ENCODE measurements at places on chromosomes 13 and 19.

DNA sequence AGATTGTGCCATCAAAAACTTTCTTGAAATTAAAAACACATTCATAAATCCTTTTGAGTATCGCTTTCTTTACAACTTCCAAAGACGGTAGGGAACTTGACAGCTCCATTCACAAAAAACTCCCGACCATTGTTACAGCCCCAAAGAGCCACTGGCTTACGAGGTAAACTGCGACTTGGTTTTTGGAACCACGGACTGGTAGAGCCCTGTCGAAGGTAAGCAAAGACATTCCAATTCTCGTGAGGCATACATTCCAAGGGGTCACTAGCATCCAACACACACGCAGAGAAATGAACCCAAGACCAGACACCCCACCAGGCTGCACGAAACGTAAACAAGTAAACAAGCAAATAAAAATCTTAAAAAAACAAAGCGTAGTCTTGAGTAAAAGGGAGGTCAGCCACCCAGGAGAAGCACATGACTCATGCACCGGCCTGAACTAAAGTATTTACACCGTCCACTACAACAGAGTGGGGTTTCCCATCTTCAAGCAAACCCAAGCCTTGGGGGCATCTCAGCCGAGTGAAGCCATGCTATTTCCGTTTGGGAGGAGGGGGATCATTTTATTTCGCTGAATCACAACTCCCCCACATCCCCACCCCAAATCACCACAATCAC is 1.4 kb downstream of the BRD4 start:
- peak; percentile 6 for DNase-seq

DNA sequence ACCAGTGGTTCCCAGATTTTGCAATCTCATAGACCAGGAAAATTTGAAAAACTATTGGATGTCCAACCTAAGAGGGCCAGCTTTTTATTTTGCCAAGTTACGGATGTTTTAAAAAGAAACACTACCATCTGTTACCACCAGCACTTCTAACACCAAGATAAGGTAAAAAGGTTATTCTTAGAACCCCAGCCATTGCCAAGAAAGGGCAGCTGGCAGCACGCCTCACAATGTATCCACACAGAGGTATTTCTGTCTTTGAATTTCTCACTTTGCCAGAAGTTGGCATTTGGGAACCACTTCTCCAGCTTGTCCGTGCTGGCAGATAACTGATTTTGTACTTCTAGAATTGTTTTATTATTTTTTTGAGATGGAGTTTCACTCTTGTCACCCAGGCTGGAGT is 28.7 kb downstream of the CAPN12 start:
- no peak for DNase-seq

DNA sequence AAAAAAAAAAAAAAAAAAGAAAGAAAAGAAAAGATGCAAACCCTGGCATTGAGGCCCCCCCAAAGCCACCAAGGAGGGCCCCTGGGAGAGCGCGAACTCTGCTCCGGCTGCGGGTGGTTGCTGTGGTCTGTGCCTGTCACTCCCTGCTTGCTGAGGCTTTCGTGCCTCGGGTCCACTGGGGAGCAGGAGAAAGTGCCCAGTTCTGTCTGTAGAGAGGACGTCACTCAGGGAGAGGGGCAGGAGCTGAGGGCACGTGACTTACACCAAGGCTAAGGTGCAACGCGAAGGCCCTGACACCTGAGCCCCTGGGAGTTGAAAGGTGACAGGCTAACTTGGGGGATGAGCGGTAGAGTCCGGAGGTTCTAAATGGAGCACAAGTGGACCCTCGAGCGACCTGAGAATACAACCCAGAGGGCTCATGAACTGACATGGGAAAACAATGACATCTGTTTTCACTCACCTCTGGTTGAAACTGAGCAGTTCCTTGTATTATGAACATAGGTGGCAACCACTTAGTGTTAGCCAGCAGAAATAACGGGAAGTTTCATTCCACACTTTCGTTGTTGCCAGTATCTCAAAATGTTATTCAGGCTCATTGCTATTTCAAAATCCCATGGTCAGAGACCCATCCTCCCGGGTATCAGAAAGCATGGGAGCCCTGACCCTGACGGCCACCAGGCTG is 69.2 kb upstream of the TM9SF2 start:
- no peak for DNase-seq

GRCh38 chr19:50702871-50703829 is 16.5 kb downstream of the SHANK1 start:
- DNase-seq = no peak

DNA sequence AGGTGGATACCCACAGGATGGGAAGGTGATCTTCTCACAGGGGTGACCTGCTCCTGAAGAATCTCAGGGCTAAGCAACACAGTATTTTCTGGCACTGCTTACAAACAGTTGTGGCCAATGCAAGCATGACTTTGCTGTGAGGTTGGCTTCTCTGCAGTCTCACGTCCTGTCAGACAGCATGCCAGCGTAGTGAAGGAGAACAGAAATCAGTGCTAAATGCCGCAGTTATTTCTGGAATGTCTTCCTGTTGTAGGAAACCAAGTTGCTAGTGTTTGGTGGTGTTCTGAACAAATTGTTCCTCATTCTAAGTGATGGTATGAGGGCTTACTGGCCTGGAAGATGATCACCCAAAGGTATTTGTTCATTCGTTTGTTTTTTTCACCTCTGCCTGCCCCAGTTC is 320.1 kb downstream of the MTUS2 start:
- DNase-seq = no peak

DNA sequence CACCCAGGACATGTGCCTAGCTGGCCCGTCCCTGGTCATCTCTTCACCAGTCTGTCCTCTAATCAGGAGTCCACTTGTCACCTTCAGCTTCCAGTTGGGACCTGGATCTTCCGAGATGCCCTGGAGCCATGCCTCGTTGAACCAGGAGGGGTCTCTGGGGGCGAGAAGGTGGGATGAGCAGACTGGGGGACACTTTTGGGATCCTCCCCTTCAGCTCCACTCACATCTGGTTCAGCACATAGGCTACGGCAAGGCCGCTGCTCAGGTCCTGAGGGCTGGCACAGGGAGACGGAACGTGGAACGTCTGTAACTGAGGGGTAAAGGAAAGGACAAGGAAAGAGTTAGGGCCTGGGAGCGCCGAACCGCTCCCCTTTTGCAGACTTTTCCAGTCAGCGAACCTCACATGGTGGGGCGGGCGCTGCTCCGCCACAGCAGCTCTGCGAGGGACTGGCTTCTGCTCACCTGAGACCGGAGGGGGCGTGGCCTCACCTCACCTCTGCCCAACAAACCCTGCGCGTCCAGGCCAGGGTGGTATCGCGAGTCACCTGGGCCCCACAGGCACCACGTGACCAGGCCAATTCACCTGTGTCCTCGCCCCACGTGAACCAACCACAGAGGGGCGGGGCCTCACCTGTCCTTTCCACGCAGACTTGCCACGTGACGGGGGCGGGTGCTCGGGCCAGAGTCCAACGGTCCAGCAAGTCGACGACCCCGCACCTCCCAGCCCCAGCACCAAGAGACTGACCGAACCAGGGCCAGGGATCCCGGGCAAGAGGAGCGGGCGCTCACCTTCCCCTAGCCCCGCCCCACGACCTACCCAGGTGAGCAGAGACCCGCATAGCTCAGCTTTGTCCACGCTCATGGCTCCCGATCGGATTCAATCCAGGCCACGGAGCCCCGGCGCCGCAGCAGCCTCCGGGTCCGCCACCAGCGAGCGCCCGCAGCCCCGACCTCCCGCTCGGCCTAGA is at the start of gene HOOK2:
HOOK2 (minus strand) TSS at position 965 of the 968 bp plus-strand sequence; CDS start at position 862, 103 bp downstream.
- DNase-seq = no peak

DNA sequence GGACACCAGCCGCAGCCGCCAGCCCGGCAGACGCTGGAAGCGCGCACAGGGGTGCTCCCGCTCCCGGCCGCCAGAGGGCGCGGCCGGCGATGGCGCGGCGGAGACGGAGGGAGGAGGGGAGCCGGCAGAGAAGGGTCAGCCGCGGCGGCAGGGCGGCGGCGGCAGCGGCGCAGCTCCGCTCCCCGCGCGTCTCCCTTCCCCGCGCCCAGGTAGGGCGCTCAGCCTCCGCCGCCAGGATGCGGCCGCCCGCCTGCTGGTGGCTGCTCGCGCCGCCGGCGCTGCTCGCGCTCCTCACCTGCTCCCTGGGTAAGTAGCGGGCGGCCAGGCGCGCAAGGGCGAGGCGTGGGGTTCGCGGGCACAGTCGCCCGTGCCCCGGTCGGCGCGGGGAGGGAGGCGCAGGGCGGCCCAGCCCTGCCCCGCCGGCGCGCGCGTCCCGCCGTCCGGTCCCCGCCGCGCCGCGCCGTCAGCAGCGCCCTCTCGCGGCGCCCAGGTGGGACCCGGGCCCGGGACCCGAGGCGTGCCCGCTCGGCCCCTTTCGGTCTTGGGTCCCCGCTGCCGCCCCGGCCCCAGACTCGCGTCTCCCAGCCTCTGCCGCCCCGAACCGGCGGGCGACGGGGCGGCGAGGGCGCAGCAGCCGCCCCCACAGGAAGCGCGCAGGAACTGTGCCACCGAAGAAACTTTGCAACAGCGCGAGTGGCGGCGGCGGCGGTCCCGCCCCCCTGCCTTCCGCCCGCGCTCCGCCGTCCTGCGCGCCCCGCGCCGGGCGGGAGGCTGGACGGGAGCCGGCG is at the start of gene B3GLCT:
B3GLCT (plus strand) TSS at position 127 of the 788 bp plus-strand sequence; CDS start at position 237, 110 bp downstream.
- DNase-seq = peak; percentile 36

- DNase-seq = no peak
Measured at GRCh38 chr13:79456656-79457365, 24.1 kb upstream of the NDFIP2 start.

DNA sequence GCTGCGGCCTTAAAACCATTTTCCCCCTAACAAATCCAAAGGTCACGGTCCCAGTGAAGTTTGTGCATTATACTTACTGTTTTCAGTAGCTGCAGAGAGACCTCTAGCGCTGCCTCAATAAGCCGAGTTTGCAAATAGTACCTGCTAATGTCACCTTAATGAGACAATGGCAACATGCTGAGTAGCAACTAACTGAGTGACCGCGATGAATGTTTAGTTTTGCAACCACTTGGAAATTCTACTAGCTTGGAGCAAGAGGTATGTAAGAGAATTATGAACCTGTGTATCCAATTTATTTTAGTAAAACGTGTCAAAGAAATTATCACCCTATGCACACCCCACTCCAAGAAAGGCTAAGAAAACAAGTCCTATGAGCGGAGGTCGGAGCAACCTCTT is 1.2 kb downstream of the KPNA3 start:
- peak; percentile 7 for DNase-seq

DNA sequence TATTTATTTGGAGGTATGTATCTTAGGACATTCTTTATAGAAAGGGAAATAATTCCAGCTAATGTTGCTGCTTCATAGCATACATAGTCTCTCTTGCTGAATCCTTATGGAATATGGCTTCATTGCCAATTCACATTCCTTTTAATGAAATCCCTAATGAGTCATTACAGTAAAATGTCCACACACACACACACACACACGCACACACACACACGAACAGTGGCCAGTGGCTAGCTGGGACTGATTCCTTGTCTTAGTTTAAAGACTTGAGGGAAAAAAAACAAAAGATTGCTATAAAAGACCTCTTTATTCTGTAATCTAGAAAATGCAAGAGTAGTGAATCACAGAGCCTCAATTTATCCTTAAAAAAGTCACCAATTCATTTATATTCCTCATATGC is 301.6 kb downstream of the SLITRK6 start:
- DNase-seq = no peak

DNA sequence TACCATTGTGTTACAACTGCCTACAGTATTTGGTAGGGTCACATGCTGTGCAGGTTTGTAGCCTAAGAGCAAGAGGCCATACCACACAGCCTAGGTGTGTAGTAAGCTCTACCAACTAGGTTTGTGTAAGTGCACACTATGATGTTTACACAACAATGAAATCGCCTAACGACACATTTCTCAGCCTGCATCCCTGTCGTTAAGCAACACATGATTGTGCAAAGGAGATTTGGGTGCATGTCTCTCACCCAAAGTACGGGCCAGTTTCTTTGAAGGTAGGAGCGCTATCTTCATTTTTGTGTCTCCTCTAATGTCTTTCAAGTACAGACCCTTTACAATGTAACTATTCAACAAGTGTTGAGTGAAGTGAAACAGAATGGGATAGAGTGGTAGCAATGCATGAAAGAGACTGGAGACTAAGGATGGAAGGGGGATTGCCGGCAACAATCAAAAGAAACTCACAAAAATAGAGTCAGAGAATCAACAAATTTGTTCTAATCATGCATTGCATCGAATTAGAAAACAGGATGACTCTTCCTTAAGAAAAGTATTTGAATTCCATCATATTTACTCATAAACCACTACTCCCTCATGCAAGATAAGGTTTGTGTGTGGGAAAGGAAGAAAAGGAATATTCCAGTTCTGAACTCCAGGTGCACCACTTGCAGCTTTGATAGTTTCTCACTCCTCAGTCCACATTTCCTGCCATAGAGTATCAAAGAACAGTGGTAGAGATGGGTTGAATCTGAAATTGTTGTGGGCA is 60.2 kb upstream of the TNFRSF19 start:
- DNase-seq = no peak

DNA sequence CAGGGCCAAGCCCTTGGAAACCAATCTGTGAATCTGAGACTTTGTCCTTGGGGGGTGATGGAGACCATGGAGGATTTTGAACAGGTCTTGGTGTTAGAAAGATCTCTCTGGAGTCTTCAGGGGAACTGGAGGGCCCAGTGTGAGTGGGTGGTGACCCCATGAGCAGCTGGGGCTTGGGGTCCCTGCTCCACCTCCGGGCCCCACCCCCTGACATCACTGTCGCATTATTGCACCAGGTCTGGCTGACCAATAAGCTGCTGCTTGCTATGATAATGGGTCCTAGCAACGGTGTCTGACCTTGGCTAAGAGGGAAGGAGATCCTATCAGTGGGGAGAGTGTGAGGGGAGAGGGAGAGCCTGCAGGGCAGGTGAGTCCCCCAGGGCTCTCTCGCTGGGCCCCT is at the start of gene IRGC:
IRGC (plus strand) TSS at position 301 of the 400 bp plus-strand sequence. CDS start 2,483 bp downstream, outside the sequence.
- no peak for DNase-seq

DNA sequence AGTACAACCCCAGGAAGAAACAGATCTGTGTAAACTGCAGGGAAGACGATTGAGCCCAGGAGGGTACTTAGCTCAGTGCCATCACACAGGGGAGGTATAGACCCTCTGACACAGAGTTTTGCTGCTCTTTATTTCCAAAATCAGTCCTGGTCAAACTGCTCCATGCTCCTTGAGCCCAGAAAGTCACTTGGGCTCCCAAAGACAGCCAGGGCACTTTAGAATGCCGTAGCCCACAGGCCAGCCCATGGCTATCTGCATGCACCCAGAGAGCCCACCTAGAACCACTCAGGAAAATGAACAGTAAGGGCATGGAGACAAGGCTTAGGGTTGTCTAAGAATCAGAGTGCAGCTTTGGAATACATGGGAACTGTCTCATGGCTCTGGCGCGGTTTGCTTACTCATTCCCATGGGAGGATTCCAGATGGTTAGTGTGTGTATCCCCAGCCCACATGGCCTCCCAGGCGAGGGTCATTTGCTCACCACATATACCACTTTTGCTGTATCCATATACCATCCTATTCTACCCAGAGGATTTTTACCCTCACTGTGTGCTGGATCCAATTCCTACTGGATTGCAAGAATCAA is 14.7 kb upstream of the PDCD5 start:
- no peak for DNase-seq

GRCh38 chr19:49932731-49933131 is 3.4 kb upstream of the NUP62 start:
- no peak for DNase-seq

DNA sequence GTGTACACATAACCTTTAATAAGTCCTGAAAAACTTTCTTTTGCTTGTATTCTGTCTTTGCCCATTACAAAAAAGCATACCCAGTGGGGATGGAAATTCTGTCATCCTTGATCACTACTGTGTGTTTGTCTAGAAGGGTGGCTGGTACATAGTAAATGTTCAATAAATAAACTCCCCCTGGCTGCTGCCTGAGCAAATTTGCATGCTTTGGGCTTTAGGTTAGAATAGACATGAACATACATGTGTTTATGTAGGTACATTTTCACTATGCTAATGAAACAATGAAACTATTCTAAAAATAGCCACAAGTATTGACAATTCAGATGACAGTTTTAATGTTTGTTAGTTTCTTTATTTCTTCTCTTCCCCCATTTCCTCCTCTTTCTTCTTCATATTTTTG is 36.1 kb downstream of the TNFSF13B start:
- DNase-seq = no peak
